Forelimb muscle (tissue), 1 donor: ENCODE measurements at places on chromosomes 16 and 17. TPM values are rescaled to one million over a fixed set of nuclear protein-coding genes. Genes with fewer than 3 reads are reported as not detected.

The DHRS7C gene
- 110 TPM for polyA plus RNA-seq

DNA sequence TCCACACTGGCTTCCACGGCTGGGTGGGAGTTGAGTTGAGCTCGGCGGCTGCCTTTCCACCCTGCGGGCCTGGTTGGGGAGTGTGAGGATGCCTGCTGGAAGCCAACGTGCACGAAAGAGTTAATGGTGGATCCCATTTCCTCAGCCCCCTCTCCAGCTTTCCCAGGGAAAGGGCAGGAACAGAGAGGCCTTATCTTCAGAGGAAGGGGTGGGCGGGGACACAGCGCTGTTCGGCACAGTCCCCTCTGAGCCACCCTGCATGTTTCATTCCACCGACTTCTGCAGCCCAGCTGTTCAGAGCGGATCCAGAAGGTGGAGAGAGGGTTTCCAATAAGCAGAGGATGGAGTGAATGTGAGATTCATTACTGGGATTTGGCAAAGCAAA is 295.3 kb downstream of the SEC14L1 start:
- peak; percentile 76 for DNase-seq

The PRAC1 gene
- not detected for polyA plus RNA-seq

- no peak for DNase-seq
These were observed 31.4 kb downstream of the LIG3 start for GRCh38 chr17:35011671-35012216.

DNA sequence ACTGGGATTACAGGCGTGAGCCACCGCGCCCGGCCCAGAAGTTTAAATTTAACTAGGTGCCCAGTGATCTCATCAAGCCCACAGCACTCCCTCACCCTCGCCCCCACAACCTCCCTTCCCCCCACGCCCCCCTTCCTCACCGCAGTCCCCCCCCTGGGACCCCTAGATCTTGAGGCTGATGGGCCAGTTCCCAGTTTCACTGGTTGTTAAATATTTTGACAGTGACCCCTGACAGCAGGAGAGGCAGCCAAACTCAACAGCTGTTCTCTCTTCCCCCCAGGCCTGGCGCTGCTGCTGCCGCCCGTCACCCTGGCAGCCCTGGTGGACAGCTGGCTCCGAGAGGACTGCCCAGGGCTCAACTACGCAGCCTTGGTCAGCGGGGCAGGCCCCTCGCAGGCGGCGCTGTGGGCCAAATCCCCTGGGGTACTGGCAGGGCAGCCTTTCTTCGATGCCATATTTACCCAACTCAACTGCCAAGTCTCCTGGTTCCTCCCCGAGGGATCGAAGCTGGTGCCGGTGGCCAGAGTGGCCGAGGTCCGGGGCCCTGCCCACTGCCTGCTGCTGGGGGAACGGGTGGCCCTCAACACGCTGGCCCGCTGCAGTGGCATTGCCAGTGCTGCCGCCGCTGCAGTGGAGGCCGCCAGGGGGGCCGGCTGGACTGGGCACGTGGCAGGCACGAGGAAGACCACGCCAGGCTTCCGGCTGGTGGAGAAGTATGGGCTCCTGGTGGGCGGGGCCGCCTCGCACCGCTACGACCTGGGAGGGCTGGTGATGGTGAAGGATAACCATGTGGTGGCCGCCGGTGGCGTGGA is 15.6 kb downstream of the QPRT start:
- DNase-seq, result no peak

DNA sequence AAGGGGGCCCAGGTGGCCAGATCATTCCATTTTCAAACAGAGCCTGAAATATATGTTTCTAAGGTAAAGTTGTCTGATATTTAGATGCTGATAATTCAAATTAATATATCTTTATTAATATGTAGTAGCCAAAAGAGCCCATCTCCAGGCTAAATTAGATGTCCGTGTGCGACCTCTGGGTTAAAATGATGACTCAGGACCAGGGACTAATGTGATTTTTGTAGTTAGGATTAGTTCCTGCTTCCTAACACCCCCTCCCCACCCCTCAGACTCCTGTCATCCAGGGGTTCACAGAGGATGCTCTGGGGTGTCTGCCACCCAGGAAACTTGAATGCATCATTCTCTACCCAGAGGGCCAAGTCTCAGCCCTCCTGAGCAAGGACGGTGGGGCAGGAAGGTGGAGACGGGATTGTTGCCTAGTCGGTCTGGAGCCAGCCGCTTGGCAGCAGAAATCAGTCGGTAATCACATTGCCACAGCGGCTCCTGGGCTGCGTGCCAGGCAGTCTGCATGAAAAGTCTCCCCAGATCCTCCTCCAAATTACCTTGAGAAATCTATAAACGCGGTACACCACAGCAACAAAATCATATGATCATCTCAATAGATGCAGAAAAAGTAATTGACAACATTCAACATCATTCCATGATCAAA is 29.8 kb downstream of the CNGB1 start:
- DNase-seq, result no peak

GRCh38 chr16:85936816-85937215 is 37.9 kb downstream of the IRF8 start:
- DNase-seq, result no peak

DNA sequence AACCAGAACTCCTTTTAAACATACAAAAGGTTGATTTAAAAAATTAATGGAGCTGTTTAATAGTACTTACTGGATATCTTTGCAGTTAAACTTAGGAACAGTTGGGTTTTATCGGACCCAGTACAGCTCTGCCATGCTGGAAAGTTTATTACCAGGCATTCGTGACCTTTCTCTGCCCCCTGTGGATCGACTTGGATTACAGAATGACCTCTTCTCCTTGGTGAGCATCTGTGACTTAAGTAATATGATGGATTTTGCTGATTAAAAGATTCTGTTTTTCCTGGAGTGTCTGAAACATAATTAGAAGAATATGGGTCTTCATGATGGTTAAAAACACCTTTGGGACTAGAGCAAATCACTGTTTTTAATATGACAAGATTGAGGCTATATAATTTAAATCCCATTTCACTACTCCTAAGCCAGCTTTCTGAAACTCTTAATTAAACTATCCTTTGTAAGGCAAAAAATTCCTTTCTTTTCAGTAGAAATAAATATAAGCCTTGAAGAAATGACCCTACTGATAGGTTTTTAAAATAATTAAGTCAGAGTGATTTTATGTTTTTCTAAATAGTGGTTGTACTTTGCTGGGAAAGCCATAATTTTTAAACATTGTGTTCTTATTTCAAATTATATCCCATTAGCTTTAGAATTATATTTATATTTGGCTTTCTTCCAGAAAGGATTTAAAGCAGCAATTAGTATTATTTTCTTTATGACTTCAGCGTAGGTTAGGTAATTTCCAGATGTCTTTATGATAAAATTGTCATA is 45.7 kb upstream of the KPNB1 start:
- DNase-seq, result no peak

DNA sequence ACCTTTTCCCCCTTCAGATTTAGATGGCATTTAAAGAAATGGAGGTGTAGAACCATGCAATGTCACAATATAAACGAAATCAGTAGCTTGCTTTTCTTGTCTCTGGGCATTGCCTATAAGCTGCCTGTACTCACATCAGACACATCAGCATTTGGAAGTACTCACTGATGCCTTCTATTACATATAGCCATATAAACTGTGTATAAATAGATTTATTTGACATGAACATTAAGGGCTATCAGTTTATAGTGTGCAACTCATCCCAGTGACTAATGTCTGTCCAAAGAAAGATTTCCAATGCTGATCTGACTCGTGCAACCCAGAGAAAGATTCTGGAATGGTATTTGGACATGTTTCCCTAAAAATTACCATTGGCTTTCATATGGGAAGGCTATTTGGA is 417.9 kb upstream of the MAF start:
- DNase-seq, result no peak

- no peak for DNase-seq
These were observed 66.0 kb downstream of the RPH3AL start for GRCh38 chr17:286571-286970.

The CDH1 gene
- 1.2 TPM for polyA plus RNA-seq

DNA sequence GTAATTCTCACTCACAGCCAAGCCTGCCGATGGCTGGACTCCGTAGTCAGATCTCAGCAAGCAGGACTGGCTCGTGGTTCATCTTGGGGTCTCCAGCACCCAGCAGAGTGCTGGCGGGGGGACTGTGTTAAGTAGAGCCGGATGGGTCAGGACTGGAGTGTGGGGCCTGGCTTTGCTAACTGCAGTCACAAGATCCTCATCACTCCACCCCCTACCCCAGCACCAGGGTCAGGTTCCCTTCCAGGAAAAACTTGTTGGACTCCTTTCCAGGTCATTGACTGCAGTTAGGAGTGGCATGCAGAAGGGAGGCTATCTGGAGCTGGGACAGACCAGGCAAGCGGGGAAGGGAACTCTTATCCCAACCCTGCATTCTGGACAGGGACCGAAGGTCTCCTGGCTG is 6.0 kb downstream of the CIITA start:
- DNase-seq, result no peak

The PROCA1 gene
- 3.1 TPM for polyA plus RNA-seq

GRCh38 chr17:18960803-18961511 is 9.0 kb downstream of the SLC5A10 start:
- no peak for DNase-seq

DNA sequence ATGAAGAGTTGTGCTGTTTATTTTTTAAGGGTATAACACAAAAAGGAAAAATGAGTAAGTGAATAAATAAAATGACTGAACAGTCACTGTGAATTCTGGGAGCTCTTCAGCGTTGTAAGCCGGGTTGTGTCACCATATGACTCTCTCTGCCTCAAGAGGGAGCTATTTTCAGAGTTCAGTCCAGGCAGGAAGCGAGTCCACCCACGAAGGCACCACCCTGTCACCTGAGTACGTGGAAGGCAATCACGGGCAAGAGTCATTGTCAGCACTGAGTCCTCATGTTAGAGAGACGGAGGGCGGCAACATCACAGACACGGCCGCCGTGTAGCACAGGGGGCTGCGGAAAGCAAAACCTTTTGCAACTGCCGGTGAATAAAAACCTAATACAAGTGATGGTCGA is 227.6 kb downstream of the UTP18 start:
- DNase-seq, result no peak

The KSR1 gene
- 104 TPM for polyA plus RNA-seq

- no peak for DNase-seq
These were observed 13.7 kb downstream of the SMARCE1 start for GRCh38 chr17:40633871-40634270.

DNA sequence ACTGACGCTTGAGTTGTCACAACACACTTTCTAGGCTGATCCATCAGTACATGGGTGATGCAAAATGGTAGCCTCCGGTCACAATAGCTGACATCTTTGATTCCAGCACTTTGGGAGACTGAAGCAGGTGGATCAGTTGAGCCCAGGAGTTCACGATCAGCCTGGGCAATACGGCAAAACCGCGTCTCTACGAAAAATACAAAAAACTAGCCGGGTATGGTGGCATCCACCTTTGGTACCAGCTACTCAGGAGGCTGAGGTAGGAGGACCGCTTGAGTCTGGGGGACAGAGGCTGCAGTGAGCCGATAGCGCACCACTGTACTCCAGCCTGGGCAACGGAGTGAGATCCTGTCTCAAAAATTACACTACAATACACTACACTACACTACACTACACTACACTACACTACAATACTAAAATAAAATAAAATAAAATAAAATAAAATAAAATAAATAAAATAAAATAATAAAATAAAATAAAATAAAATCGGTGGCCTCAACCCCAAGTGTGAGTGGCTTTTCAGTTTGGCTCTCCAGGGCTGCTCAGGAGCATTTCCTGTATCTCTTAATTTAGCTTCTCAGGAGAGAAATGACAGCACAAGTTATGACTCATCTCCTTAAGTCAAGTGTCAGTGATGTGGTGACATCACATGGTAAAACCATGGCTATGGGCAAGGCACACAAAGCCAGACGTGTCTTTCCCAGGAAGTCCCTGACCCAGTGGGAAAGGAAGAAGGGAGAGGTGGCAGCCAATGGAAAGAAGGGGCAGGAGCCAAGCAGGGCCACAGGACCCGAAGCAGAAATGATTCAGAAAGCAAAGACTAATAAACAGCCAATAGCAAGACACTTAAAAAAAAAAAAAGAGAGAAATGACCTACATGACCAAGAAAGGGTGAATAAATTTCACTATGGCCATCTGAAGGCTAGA is 75.3 kb upstream of the TBC1D3K start:
- DNase-seq, result no peak

DNA sequence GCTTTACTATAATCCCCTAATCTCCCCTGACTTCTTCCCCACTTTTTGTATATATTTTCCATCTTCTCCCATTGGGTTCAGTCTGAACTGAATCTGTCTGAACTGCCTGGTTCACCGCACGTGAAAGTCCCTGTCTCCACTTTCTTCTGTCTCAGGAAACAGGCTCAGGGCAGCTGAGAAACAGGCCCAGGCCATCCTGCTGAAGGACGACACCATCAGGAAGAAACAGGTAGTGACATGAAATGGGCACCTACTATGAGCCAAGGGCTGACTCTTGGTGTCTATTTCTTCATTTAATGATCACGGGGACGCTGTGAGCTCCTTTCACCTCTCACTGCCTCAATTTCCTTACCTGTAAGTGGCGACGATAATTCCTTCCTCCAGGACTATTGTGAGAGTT is 90.5 kb upstream of the HSBP1 start:
- no peak for DNase-seq
